Renal cortex interstitium (tissue), 15 donors: ENCODE measurements at places on chromosomes 16 and 17. TPM values are rescaled to one million over a fixed set of nuclear protein-coding genes. Genes with fewer than 3 reads are reported as not detected.

Gene CBX8
- polyA plus RNA-seq: 18.0 TPM

Gene CACNG4
- polyA plus RNA-seq: 4.6 TPM

Gene TBX6
- 1.7 TPM for polyA plus RNA-seq

Gene KCNH4
- polyA plus RNA-seq: 0.03 TPM

Gene HES7
- polyA plus RNA-seq: not detected

Gene TBC1D26
- not detected for polyA plus RNA-seq

Gene KRT39
- polyA plus RNA-seq: not detected

Gene CPHXL2
- polyA plus RNA-seq: not detected

Gene WNT3
- polyA plus RNA-seq: 1.8 TPM

Gene MTSS2
- polyA plus RNA-seq: 37.5 TPM

Gene YBX2
- 5.3 TPM for polyA plus RNA-seq

Gene NDUFB10
- 154 TPM for polyA plus RNA-seq

Gene KLHL10
- polyA plus RNA-seq: 0.33 TPM

Gene PRAC1
- not detected for polyA plus RNA-seq

Gene GINS3
- 12.6 TPM for polyA plus RNA-seq

Gene YPEL2
- polyA plus RNA-seq: 34.7 TPM

Gene PRSS36
- 1.6 TPM for polyA plus RNA-seq

Gene MPV17L
- polyA plus RNA-seq: 13.1 TPM

Gene CCL17
- polyA plus RNA-seq: 0.38 TPM

Gene SECTM1
- 2.0 TPM for polyA plus RNA-seq
